H1 (cell line): ENCODE measurements at places on chromosomes 7 and 10. TPM values are rescaled to one million over a fixed set of nuclear protein-coding genes. Genes with fewer than 3 reads are reported as not detected.

GRCh38 chr10:24303522-24304310, 94.8 kb downstream of the KIAA1217 start:
- no peak for DNase-seq

- DNase-seq = no peak
Measured at GRCh38 chr10:44416936-44417335, 32.0 kb upstream of the CXCL12 start.

GRCh38 chr7:75010036-75010435, 45.5 kb downstream of the CASTOR2 start:
- DNase-seq = no peak

- DNase-seq = no peak
Measured at GRCh38 chr7:66207540-66207939, 2.4 kb downstream of the TPST1 start.

The OR2A7 gene
- 1.6 and 1.9 TPM in 2 replicates for total RNA-seq

The EPO gene
- total RNA-seq = 0.48 and 0.95 TPM in 2 replicates
